ENCODE measurements at places on chromosomes 1 and 21.

GRCh38 chr1:54332781-54333585 lies 73.2 kb downstream of the SSBP3 start:
- DNase-seq, result no peak

DNA sequence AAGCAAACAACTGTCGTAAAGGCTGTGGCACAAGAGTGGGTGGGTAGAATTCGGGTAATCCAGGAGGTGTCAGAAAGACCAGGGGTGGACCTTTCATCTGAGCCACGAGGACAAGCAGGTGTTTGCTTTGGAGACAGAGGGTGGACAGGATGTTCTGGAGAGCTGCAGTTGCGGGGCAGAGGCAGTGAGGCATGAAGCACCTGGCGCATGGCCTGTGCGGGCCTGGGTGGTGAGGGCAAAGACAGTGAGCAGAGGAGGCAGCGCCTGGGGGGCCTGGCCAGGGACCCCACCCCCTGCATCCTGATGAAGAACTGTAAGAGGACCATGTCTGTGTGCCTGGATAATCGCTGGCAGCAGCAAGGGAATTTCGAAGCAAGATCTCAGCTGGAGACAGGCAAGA lies 24.9 kb downstream of the KIF26B start:
- no peak for DNase-seq

- DNase-seq, result no peak
Measured at GRCh38 chr1:30713311-30713710, 10.1 kb downstream of the MATN1 start.

DNA sequence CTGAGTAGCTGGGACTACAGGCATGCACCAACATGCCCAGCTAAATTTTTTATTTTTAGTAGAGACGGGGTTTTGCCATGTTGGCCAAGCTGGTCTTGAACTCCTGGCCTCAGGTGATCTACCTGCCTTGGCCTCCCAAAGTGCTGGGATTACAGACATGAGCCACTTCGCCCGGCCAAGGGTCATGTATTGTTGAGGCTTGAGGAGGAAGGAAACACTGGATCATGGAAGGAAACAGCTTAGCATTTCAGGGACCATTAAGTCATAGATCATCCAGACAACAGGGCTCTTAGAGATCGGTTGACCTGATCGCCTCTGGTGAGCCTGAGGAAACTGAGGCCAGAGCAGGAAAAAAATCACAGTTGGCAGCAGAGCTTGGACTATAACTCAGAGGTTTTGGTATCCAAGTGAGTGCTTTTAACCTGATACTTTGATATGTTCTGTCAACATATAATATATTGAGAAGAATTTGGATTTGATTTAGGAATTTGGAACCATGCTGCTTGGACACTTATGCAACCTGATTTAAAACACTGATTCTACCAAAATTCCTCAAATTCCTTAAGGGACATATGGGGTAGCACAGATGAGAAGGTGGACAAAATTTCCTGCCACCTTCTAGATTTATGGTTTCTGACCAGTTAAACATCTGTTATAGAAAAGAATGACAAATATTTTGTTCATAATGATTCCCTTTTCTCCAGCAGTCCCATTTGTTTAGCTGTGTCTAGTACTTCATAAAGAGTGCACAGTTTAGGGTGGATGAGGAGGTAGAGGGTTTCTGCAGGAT lies 13.1 kb upstream of the BMP8A start:
- DNase-seq, result no peak

DNA sequence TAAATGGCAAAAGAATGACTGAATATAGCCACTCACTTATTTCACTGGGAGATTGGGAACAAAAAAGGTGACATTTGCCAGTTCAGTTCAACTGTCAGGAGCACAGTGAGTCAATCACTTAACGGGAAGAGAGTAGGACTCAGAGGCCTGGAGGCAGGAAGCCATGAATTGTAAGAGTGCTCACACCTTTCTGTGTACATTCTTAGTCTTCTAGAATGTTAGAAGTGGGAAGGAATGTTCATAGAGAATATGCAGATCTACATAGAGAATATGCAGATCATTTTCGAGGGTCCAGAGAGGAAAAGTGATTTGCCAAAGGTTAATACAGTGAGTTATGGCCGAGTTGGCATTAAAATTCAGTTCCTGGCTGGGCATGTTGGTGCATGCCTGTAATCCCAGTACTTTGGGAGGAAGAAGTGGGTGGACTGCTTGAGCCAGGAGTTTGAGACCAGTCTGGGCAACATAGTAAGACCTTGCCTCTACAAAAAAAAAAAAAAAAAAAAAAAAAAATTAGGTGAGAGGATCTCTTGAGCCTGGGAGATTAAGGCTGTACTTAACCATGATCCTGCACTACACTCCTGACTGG lies 8.3 kb downstream of the IL20 start:
- DNase-seq, result no peak

DNA sequence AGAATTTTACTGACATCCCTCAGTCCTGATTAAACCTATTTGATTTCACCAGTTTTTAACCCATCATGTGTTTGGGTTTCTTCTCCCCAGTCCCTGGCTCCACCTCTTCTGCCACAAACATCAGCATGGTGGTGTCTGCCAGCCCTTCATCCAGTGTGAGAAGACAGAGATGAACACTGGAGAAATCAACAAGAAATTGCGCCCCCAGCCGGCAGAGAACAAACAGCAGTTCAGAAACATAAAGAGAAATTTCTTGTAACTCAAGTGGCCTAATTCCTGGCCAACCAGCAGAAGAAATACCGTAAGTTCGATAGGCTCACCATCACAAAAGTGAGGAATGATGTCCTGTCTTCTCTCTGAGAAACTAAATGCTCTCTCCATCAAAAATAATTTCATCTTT lies 18.3 kb downstream of the S100A11 start:
- no peak for DNase-seq

DNA sequence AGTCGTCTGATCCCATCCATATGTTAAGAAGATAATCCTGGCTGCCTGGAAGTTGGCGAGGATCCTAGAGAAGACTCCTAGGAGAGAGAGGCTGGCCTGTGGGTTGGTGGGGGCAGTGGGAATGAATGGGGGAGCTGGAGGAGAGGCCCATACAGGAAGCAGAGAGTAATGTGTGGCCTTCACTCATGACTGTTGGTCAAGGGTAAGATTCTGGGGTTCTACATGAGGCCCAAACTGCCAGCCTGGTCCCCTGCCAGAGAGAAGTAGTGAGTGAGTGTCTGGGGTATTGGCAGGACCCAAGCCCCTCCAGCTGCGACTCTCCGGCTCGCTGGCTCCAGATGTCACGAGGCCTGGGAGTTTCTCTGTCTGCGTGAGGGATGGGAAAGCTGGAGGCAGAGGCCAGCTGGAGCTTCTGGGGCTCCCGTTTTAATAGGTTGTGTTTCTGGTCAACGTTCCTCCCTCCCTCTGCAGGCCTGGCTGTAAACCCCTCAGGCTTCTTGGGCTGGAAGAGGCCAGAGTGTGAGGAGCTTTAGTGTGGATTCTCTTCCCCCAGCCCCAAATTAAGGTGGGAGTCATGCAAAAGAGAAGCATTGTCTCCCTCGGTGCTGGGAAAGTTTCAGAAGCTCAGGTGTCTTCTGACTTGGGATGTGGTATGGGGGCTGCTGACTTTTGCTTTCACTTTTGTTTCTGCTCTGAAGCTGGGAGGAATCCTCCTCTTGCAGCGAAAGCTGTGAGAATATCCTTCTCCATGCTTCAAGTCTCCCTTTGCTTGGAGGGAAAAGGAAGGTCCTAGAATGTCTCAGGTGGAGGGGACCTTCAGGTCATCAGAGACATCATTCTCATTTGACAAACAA lies 2.6 kb downstream of the TMEM51 start:
- DNase-seq, result no peak

DNA sequence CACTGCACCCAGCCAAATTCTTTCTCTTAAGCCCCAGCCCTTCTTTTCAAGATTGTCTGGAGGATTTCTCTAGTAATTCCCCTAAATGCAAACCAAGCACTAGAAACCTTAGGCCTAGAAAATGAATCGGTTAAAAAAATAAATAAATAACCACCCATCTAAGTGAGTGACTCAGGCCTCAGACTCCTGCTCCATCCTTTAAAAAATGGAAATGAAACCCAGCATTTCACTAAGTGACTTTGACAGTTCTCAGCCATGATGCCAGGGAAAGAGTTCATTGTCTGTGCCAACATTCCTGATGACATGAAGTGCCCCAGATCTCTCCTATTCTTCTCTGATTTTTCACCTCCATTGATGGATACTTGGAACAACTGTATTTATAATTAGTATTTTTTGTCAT lies 415.2 kb upstream of the DAB1 start:
- DNase-seq, result no peak

- DNase-seq, result peak; percentile 65
Measured at GRCh38 chr21:45596704-45597318, 46.7 kb upstream of the PCBP3 start.

- DNase-seq, result no peak
Measured at GRCh38 chr1:111378791-111379190, 48.7 kb downstream of the OVGP1 start.

DNA sequence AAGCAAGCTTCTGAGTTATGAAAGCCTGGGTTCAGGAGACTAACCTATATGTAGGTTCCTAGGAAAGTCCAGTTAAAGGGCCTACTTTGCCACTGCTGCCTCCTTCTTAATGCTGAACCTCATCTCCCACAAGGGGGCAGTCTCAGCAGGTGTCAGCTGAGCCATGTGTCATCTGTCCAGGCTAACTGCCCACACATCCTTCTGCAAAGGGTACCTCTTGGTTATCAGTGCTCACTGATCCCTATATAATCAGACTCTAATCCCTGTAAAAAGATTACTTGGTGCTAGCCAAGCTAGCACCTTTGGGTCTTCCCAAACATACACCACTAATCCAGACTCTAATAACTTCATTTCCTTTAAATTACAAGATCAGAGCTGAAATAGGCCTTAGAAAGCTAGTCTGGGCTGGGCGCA lies 9.0 kb downstream of the PRDX1 start:
- no peak for DNase-seq

DNA sequence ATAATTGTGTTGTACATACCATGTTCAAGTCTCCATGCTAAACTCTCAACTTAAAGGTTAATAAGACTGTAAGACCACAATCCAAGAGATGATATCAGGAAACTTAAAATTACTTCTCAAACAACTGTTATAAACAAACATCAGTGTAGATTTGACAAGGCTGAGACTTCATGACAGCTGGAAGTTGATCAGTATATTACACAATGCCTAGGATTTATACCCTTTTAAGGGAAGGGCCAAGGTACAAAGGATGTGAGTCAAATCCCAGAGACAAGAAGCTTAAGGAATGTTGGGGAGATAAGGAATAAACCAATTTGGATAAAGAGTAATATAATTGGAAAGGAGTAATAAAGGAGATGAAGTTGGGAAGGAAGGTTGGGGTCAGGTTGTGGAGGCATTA lies 98.8 kb downstream of the LBR start:
- no peak for DNase-seq

- DNase-seq, result no peak
Measured at GRCh38 chr1:118118469-118118868, 66.6 kb downstream of the SPAG17 start.

GRCh38 chr1:3369446-3370076 lies 84.9 kb upstream of the ARHGEF16 start:
- no peak for DNase-seq

DNA sequence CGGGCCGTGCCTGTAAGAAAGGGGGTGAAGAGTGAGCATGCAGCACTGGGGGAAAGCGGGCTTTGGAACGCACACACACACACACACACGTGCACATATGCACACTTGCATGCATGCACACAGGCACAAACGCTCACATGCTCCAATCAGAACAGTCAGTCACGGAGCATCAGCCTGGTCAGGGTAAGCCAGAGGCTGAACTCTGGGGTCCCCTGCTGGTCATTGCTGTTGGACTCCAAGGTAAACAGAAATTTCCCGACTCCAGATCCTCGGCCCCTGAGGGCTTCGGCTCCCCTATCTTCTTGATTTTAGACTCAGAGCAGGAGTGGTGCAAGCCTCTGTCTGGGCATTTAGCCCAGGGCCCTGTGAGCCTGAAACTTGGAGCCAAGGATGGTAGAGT lies 54.2 kb downstream of the SYT2 start:
- DNase-seq, result no peak

- no peak for DNase-seq
Measured at GRCh38 chr21:41687633-41688032, 79.2 kb downstream of the RIPK4 start.

DNA sequence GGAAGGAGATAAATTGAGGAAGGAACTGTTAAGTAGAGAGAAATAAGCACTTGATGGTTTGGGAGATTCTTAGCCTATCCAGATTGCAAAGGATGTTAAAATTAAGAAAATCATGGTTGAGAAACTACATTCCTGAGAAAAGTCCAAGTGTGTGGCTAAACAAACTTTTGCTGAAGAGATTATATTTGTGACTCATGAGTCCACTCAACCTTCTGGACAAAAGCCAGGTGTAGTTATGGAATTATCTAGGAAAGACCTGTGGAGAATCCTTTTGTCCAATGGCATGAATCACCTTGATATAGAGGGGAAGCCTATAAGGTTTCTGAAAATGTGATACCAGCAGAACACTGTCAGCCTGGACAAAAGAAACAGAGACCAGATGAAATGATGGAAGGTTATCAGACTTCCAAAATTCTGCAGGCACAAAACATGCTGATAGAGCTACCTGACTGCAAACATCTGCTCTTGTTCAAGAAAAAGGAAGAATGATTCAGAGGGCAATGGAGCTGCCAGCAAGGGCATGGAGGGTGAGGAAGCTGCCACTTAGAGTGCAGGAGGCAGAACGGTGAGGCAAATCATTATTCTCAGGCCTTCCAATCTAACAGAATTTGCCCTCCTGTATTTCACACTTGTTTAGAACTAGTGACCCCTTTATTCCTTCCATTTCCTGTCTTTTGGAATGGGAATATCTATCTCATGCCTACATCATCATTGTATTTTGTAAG lies 300.6 kb upstream of the PRMT6 start:
- DNase-seq, result no peak

- DNase-seq, result no peak
Measured at GRCh38 chr1:163807331-163808049, 485.7 kb downstream of the NUF2 start.

- no peak for DNase-seq
Measured at GRCh38 chr1:230145953-230146476, 79.0 kb downstream of the GALNT2 start.

DNA sequence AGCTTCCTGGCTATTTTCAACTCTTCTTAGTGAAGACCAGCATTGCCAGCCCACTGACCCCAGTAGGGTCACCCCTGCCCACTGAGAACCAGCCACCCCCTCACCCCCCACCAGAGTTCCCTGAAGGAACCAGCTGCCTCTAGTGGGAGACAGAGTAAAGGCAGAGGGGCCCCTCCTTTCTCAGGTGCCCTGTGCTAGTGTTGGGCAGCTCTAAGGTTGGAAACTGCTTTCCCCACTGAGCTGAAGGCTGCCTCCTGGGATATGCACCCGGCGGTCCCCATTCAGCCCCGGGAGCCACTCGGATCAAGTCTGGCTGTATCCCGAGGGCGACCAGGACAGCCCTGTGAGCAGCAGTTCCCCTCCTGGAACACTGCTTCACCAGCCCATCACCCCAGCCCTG lies 111.0 kb downstream of the PGBD5 start:
- no peak for DNase-seq

- no peak for DNase-seq
Measured at GRCh38 chr1:215279682-215280081, 197.1 kb downstream of the KCNK2 start.

DNA sequence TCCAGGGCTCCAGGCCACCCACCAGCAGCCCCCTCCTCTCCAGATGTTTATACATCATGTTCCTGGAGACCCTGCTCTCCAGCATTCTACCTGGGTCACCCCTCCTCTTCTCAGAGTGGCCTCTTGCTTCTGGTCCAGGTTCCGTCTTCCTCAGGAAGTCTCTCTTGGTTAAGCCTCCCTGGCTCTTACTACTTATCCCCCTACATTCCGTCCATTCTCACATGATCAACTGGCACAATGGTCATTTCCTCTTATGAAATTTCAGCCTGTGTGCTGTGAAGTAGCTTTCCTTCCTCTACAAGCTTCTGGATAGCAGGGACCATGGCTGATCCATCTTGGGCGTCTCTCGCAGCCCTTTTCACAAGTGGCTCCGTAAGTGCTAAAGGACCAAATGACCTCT lies 33.9 kb upstream of the ATP2B4 start:
- no peak for DNase-seq

Data from stimulated activated CD8-positive, alpha-beta memory T cell treated with anti-CD3 and anti-CD28 coated beads, Interleukin-15, amount 100 ng/mL, for 48 hours (primary cell).